Activated CD8-positive, alpha-beta T cell treated with anti-CD3 and anti-CD28 coated beads for 36 hours (primary cell): ENCODE measurements at places on chromosomes 1 and 21.
A peak's percentile ranks its signal among the peaks of the same experiment; 100 is the strongest.

DNA sequence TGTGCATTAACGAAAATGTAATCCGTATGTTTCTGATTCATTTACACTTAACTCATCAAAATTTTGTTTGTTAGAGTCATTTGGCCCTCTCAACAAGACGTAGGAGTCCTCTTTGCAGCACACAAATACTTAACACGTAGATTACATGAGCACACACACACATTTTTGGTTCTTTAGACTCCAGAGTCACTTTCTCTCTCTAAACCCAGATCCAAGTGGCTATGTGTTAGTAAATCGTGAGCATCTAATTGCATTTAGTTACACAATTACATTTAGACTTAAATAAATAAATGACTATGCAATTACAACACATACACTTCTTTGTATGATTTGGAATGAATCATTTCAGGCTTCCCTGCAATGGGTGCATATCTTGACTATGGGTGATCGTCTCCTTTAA lies 109.0 kb upstream of the GREM2 start:
- DNase-seq, result no peak

DNA sequence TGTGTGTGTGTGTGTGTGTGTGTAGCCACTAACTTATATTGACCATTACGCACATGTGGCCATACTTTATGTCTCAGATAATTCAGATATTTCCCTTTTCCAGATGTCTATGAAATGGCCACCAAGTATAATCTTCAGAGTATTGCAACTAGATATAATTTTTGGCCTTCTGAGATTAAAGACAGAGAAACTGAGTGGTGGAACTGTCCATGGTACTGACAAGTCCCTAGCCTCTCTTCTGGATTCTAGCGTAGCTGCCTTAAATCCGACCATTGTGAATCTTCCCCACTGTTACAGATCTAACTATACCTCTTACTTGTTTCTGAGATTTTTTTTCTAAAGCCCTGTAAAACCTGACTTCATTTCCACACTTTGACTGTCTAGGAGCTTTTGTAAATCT lies 100.0 kb upstream of the SERTAD4 start:
- DNase-seq, result no peak

- peak; percentile 34 for DNase-seq
Observed at GRCh38 chr1:64686828-64687724, 57.8 kb upstream of the RAVER2 start.

- no peak for DNase-seq
Observed at GRCh38 chr1:150529017-150529416, 13.5 kb downstream of the FALEC start.

- no peak for DNase-seq
Observed at GRCh38 chr1:39110325-39110851, 84.2 kb downstream of the NDUFS5 start.

- no peak for DNase-seq
Observed at GRCh38 chr1:170395149-170395548, 136.8 kb upstream of the GORAB start.

- peak; percentile 58 for DNase-seq
Observed at GRCh38 chr1:67159233-67159632, 7.0 kb upstream of the IL23R start.

- DNase-seq, result no peak
Observed at GRCh38 chr1:179550746-179551682, 24.7 kb downstream of the NPHS2 start.

- DNase-seq, result no peak
Observed at GRCh38 chr1:43239484-43239883, 30.3 kb upstream of the TMEM125 start.

DNA sequence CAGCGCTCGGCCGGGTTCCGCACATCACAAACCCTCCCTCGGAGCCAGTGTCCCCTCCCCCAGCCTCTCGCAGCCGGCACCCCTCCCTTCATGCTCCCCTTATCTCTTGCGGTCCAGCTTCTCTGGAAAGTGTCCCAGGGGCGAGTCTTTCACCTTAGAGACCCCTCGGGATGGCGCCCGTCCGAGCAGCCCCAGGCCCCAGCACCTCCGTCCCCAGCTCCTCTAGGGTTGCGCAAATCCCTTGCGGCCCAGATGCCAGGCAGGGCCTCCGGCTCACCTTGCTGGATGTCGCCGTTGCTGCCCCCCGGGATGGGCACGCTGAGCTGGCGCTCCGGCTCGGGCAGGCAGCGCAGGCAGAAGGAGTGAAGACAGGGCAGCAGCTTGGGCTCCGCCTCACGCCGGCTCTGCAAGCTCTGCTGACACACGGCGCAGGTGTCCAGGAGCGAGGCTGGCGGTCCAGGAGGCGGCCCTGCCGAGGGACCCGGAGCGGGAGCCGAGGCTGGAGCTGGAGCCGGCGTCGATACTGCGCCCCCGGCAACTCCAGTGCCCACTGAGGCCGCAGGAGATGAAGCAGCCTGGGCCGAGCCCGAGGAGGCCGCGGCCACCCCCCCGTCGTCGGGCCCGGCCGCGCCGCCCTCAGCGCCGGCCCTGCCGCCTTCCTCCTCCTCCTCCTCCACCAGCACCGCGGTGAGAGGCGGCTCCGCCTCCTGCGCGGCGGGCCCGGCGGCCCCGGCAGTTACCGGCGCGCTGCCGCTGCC lies 550 bp downstream of the TRIM33 start:
- DNase-seq, result peak; percentile 44

- no peak for DNase-seq
Observed at GRCh38 chr1:22490309-22490708, 38.7 kb downstream of the ZBTB40 start.

GRCh38 chr1:26237230-26237966 lies 3.4 kb downstream of the CEP85 start:
- no peak for DNase-seq
